ENCODE measurements at places on chromosomes 3 and 15.

DNA sequence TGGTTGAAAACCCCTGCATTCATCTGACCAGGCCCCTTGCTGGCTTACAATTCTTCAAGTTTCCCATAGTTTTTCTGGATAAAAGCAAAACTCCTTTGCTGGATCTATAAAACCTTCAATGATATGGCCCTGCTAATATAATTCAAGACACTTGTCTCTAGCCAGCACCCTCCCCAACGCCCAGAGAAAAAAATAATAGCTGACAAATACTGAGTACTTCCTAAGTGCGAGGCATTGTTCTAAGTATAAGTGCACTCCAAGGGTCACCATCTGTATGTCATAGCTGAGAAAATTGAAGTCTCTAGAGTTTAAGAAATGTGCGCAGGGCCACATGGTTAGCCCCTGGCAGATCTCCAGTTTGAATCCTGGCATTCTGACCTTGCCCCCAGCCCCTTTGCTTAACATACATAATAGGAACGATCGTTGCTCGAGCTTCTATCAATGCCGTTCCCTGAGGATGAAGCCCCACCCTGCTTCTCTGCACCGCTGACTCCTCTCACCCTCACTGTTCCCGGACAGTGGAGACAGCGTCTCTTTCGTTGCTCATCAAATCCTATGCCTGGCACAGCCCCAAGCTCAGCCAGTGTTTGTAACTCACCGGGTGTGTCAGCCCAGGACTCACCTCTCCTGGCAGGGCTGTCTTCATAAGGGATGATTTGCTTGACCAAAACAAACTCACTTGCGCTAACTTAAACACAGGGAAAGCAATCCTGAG is 377.1 kb upstream of the PROK2 start:
- peak; percentile 44 for DNase-seq

DNA sequence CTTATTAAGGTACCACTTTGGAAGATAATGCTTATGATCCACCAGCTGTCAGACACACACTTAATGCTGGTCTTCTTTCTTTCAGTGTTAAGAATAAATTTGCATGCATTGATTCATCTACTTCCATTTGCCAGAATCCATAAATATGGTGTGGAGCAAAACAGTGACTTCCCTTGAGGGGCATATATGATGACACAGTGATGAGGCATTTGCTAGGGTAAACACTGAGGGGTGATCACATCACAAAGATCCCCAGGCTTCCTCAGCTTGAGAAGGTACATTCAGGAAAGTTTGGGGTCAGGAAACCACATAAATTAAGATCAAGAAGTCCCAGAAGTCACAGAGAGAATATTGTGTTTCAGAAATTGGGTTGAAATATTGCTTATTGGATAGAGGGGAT is 9.9 kb upstream of the ZBED2 start:
- DNase-seq, result no peak

DNA sequence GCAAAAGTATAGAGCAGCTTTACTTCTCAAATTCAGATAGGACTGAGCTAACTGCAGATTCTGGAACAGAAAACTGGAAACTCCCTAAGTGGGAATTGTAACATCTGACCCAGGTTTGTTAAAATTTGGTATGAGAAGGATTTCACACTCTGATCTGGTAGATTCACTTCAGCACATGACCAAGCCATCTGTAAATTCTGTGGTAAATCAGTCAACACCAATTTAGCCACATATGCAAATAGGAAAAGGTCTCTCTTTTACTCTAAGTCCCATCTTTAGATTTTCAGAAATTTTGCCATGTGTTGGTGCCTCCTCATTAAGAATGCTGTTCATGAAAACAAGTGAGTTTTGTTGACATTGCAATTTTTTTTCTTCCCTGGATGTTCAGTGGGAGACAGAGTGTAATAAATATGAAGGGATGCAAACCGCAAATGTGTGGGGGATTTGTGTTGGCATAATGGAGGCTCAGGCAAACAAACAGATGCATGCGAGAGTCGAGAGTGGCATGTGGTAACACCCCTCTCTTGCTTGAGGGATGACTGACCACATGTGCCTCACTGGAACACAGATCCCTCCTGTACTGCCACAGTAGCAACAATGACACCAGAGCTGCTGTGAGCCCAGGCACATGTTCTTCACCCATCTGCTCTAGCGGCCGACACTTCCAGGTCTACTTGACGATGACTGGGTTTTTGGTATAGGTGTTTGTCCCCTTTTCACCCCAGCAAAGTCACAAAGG is 146.6 kb downstream of the FEZF2 start:
- DNase-seq, result no peak

GRCh38 chr3:148084931-148085330 is 612.8 kb upstream of the AGTR1 start:
- no peak for DNase-seq

- peak; percentile 2 for DNase-seq
These were observed 333.0 kb downstream of the ZNF385D start for GRCh38 chr3:21417991-21418390.

- DNase-seq, result no peak
These were observed 4.6 kb downstream of the P2RY1 start for GRCh38 chr3:152839511-152839910.

- no peak for DNase-seq
These were observed 315.4 kb upstream of the LRRC3B start for GRCh38 chr3:26307192-26307591.

GRCh38 chr3:86830566-86830965 is 160.4 kb downstream of the VGLL3 start:
- peak; percentile 66 for DNase-seq

- peak; percentile 59 for DNase-seq
These were observed 79.8 kb downstream of the RHCG start for GRCh38 chr15:89416339-89417183.

- peak; percentile 55 for DNase-seq
These were observed 20.4 kb upstream of the COPG1 start for GRCh38 chr3:129228891-129229585.

DNA sequence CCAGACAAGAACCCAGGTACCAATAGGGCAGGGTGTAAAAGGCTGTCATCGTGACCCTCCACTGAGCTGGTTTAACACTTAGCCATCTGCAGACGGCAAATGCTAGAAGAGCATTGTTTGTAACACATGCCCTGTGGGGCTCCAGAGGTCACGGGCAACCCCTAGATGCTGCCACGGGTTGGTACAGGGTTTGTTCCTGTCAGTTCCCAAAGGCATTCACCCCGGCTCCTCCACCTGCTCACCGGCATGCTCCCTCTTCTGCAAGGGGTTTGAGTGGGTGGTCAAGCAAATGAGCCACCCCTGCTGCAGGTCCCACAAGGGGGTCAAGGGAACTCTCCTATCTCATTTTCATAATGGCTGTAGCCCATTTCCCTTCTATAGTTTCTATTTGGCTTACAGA is 229.3 kb downstream of the ZPLD1 start:
- no peak for DNase-seq

DNA sequence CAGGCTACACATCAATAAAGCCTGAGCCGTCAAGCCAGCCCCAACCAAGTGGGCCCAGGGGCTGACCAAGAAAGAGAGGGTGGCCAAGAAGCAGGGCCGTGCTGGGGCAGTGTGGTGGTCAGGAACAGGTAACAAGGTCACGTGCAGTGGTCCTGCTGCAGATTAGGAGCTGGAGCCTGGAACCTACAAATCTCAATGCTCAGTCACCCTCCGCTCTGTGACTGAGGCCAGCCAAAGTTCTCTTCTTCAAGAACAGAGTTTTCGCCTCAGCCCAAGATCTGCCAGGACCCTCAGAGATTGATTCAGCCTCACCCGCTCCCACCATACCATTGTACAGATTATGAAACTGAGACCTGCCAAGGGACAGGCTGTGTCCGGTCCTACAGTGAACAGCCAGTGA is 26.9 kb downstream of the GRAMD2A start:
- DNase-seq, result no peak

- DNase-seq, result peak; percentile 79
These were observed 2.6 kb downstream of the CD276 start for GRCh38 chr15:73686781-73687256.

GRCh38 chr3:135090020-135090717 is 295.1 kb downstream of the EPHB1 start:
- DNase-seq, result no peak

DNA sequence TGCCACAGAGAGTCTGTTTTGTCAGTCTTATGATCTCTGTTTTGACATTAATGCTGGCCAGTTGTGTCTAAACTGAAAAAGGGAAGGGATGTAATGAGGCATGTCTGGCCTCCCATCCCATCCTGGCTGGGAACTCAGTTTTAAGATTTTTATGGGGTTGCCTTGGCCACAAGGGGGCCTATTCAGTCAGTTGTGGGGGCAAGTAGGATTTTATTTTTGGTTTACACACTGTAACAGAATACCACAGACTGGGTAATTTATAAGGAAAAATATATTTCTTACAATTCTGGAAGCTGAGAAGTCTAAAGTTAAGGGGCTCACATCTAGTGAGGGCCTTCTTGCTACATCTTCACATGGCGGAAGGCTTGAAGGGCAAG is 129.8 kb downstream of the TMEM108 start:
- DNase-seq, result no peak

GRCh38 chr3:117017135-117017894 is 307.7 kb downstream of the TUSC7 start:
- no peak for DNase-seq

- DNase-seq, result peak; percentile 71
These were observed 30.7 kb downstream of the C3orf38 start for GRCh38 chr3:88180398-88180999.

DNA sequence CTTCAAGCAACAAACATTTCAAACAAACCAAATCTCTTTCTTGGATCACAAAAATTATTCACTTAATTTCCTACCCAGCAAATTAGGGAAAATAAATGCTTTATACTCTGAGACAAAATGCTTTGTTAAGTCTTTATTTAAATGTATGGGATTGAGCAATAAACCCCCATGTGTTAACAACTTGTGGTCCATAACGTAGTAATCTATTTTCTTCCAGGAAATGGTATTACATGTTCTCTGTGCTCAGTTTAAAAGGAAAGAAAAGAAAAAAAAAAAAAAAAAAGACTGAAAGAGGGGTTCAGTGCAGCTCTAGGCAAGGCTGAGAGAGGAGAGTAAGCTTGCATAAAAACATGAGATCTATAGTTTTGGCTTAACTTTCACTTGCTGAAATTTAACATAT is 102.3 kb downstream of the PIK3CB start:
- DNase-seq, result no peak

DNA sequence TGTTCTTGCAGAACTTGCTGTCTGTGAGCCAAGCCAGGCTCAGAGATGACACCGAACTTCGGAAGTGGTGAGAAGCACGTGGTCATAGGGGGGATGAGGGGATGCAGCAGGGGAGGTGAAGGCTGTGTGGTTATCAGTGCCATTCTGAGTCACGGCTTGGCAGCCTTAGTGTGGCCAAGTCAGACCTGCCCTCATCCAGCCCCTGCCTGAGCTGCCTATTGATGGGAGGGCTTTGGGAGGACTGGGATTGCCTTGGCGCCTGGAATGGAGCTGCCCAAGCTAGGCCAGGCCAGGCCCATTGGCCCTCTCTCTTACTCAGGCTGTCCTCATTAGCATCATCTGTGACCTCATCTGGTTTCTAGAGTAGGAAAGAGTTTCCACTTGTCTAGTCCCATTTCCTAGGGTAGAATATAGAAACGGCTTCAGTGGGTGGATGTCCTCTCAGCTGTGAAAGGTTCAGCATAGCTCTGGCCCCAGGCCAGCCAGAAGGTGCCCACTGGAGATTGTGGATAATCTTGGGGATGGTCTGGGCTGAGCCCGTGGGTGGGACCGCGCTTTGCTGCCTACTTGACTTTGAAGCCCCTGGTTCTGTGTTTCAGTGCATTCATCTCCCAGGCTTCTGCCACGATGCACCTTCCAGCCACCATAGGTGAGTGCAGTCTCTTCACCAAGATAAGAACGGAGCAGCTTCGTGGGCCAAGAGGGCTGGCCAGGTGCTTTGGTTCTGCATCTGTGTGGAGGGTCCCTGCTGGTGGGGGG is 7.2 kb downstream of the FAH start:
- DNase-seq, result no peak

DNA sequence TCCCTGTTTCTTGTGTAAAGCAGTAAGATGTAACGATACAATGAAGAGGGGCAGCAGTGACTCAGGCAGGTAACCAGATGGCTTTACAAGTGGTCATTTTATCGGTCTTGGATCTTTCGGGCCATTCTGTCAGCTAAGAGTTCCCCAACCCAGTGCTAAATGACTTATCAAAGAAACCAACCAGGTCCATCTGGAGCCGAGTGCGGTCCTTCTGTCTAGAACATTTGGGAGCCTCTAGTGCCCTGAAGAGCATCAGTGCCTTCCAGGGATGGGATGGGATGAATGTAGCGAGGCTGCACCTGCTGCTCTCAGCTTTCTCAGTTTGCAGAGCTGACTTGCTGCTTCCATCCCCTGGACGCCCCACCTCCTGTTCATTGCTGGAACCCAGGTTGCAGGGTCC is 131.7 kb upstream of the AGBL1 start:
- DNase-seq, result no peak

GRCh38 chr15:73200339-73200738 is 148.1 kb downstream of the NEO1 start:
- no peak for DNase-seq

DNA sequence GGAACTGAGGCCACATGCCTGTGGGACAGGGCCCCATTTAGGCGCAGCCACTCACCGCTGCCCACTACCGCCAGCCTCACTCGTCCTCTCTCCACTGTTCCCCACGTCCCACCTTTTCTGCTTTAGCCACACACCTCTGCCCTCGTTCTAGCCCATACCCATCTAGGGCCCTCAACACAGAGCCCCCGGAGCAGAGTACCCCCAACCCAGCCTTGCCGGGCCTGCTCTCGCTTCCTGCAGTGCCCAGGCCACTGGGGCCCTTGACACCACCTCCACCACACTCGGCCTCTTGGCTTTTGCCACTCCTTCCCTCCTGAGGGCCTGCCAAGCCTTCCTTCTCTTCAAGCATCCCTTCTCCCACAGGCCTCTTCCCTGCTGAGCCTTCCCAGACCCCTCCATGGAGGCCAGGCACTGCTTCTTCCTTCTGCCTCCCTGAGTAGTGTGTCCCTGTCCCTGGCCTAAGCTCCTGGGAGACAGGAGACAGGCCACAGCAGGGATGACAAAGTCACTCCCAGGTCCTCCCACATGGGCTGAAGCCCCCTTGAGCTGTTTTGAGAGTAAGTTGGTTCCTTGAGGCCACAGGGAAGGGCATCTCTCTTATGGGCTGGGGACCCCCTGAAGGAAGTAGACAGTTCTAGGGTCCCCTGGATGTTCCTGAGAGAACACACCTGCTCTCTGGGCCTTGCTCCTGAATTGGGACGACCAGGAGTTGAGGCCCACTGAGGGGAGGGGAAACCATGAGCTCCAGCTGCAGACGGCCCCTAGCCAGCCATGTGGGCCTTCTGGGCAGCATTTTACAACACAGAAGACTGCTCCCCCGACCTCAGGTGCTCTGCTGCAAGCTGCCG is 4.4 kb downstream of the PRSS50 start:
- no peak for DNase-seq

DNA sequence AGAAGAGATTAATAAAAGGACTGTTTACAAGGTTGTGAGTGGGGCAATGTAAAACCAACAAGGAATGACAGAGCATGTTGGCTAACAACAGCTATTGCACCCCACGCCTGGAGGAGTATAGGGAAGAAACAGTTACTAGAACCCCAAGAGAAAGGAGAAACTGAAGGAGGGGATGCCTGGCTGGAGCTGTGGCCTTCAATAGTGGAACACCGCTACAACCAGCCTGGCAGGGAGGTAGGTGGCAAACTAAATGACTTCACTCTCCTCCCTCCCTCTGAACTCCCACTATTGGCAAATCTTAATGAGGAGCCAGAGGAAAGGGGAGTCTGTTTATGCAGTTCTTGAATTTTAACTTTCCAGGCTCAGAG is 7.2 kb upstream of the CD47 start:
- DNase-seq, result no peak

GRCh38 chr15:82963471-82964341 is 11.2 kb upstream of the HOMER2 start:
- DNase-seq, result no peak

Data from adipocyte (in vitro differentiated cells).